LHCN-M2 (cell line): ENCODE measurements at places on chromosomes 1 and 21.
A peak's percentile ranks its signal among the peaks of the same experiment; 100 is the strongest.

- DNase-seq = no peak
These were observed 272.2 kb downstream of the VAV3 start for GRCh38 chr1:107692580-107693345.

- no peak for DNase-seq
These were observed 649 bp upstream of the LDLRAD1 start for GRCh38 chr1:54018635-54019034.

GRCh38 chr1:59265622-59266021 lies 31.3 kb upstream of the FGGY start:
- DNase-seq = no peak

- DNase-seq = no peak
These were observed 611.1 kb downstream of the AJAP1 start for GRCh38 chr1:5265438-5266075.

- peak; percentile 57 for DNase-seq
These were observed 73.2 kb upstream of the DNAJC6 start for GRCh38 chr1:65235867-65236805.

DNA sequence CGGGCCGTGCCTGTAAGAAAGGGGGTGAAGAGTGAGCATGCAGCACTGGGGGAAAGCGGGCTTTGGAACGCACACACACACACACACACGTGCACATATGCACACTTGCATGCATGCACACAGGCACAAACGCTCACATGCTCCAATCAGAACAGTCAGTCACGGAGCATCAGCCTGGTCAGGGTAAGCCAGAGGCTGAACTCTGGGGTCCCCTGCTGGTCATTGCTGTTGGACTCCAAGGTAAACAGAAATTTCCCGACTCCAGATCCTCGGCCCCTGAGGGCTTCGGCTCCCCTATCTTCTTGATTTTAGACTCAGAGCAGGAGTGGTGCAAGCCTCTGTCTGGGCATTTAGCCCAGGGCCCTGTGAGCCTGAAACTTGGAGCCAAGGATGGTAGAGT lies 54.2 kb downstream of the SYT2 start:
- no peak for DNase-seq

GRCh38 chr1:28503117-28503516 lies 2.7 kb upstream of the RCC1 start:
- DNase-seq = no peak

- no peak for DNase-seq
These were observed 267.7 kb downstream of the ZNF648 start for GRCh38 chr1:181793831-181794230.

DNA sequence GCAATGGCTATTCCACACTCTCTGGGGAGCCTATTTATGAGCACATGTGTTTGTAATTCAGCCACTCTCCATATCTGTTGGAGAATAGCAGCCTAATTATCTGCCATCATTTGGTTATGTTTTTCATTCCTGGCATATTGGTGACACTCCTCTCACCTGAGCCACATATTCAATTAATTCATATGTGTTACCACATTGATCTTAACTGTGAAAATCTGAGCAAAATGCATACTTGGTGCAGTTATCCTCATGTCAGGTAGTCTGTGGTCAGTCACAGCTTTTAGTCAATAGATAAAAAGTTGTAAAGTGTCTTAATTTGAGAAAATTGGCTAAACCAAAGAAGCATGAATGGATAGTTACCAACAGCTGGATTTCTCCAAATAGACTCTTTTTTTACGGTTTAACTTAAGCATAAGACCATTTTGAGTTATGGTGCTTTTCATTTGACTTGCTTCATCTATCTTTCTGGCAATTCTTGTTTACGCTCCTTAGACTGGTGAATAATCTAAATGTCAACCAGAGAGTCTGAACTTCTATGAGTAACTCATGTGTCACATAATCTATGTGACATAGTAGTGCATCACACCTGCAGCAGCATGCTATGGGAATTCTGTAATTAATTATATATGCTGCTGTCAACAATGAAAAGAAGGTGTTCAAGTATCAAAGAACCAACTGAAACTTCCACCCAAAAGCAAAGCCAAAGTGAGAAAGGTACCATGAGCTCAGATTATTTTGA lies 187.7 kb upstream of the SGIP1 start:
- DNase-seq = no peak

DNA sequence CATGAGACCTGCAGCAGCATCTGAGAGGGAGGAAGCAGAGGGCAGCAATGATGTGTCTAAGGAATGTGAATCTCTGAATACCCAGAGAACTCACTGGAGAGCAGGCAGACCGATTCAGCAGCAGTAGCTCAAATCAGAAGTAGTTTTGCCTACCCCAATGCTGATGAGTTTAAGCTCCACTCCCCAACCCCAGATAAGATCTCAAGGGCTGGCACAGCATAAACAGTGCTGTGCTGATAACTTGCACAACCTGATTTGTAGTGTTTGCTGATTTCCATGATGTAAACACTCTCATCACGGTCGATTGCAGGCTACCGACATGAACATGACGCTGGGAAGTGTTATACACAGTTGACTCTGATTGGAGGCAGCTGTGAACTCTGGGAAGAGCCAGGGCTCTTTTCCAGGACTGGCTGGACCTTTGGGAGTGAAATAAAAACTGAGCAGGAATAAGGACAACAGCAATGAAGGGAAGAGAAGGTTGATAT lies 11.2 kb upstream of the HMGCS2 start:
- no peak for DNase-seq

DNA sequence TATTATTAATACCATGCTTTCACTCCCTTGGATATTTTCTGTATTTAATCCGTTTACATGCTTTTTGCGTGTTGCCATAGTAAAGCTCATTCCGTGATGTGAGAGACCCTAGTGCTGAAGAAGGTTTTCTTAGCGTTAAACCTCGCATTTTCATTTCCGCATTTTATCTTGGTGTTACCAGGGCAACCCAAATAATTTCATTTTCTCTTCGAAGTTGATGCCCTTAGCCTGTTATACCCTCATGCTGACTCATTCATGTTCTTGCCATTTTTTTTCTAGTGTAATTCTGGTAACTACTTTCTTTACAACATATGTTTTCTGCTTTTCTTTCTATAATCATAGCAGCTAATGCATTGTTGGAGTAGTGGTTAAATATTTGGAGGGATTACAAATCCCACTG lies 37.2 kb downstream of the LRRC8C start:
- DNase-seq = peak; percentile 19

DNA sequence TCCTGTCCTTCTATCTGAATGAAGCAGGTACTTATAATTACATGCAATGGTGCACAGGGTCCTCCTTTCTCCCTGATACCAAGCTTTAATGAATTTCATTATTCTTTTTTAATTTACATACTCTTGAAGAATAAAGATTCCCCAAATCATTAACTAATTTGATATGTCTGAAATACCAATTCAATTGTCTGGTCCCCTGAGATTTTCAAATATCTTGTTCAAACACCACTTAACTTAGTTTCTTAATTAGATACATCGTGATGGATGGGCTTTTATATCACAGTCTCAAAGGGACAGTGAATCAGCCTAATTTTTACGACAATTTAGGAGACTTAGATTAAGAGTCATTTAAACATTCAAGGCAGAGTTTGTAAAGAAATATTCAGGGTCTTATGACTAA lies 1054.6 kb downstream of the PLA2G4A start:
- DNase-seq = no peak

DNA sequence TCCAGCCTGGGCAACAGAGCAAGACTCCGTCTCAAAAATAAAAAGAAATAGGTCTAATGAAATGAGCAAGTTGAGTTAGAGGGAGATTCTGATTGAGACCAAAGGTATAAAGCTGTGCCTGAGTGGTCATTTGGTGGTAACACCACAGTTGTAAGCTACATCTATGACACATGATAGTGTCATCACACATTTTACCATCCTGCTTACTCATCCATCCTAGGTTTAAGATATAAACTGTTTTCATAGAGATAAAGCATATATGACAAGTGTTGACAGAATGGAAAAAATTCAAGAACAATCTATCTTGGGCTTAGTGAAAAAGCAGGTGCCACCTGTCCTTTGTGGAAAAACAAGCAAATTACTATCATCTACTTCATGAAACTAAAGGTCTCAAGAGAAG lies 7.1 kb upstream of the CFAP141 start:
- DNase-seq = peak; percentile 89

- DNase-seq = no peak
These were observed 906 bp downstream of the CIART start for GRCh38 chr1:150283260-150283659.

GRCh38 chr1:178684542-178685000 lies 40.5 kb upstream of the RALGPS2 start:
- peak; percentile 97 for DNase-seq

GRCh38 chr1:15060104-15060503 lies 93.4 kb upstream of the TMEM51 start:
- no peak for DNase-seq

GRCh38 chr1:116324411-116324810 lies 48.6 kb upstream of the ATP1A1 start:
- no peak for DNase-seq

DNA sequence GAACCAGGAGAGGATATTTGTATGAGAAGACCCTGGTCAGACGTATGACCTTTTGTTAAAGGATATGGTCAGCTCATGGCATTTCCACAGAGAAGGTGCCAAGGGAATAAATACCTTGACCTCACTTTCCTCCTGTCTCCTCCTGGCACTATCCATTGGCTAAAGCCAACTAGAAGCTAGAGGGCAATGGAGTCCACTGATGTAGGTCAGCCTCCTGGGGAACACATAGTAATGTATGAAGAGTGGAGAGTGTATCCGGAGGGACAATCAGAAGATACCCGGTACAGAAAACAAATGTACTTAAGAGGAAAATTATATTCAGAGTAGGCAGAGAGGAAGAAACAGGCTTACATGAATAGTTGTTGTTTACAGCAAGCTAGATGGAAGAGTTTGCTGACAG lies 698 bp upstream of the NTMT2 start:
- DNase-seq = no peak

- no peak for DNase-seq
These were observed 16.2 kb downstream of the SYF2 start for GRCh38 chr1:25216123-25216522.

GRCh38 chr21:27548486-27548885 lies 581.6 kb upstream of the ADAMTS5 start:
- DNase-seq = no peak

GRCh38 chr1:3676581-3677470 lies 24.5 kb downstream of the TP73 start:
- DNase-seq = no peak

DNA sequence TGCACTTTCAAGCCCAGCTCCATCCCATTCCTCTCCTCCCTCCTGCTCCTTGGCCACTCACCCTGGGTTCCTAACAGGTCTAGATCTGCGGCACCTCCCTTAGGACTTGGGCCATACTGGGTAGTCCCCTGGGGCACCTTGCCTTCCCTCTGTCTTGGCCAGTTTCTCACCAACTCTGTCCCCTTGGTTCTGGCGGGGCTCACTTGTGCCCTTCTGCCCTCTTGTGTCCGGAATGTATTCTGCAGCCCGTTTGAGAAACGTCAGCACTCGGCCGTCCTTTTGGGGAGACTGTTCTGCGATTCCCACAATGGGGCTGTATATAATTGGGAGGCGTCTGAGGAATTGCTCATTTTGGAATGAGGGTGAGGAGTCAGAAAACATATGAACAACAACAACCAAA lies 162.4 kb downstream of the ZSCAN20 start:
- peak; percentile 17 for DNase-seq

- DNase-seq = peak; percentile 95
These were observed at the start of gene STMN1 for GRCh38 chr1:25905680-25906643. TSS of gene STMN1 (minus strand) at chr1:25906419. CDS start at chr1:25904676, 1,743 bp downstream.

DNA sequence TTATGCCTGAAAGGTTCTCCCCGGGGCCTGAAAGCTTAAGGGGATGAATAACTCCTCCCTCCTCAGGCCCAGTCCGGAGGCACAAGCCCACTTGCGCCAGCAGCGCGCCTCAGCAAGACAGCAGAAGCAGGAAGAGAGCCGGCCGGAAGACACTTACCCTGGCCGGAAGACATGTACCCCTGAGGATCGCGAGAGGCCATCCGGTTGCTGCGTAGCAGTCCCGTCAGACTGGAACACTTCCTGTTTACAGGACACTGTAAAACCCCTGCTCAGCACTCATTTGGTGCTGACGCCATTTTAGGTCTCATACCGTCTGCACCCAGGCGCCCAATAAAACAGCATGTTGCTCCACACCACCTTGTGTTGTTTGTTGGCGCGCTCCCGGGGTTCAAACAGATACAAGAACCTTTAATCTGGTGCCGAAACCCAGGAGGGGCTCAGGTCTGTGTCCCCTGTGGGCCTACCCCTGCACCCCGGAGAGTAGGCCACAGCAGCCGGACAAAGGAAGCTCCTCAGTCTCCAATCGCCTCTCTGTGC lies 30.3 kb downstream of the VN1R5 start:
- DNase-seq = no peak
